Dermis microvascular lymphatic vessel endothelial cell (primary cell): ENCODE measurements at places on chromosomes 16 and 17. TPM values are rescaled to one million over a fixed set of nuclear protein-coding genes. Genes with fewer than 3 reads are reported as not detected.

GRCh38 chr17:17742133-17742621 lies 60.9 kb downstream of the RAI1 start:
- no peak for DNase-seq

DNA sequence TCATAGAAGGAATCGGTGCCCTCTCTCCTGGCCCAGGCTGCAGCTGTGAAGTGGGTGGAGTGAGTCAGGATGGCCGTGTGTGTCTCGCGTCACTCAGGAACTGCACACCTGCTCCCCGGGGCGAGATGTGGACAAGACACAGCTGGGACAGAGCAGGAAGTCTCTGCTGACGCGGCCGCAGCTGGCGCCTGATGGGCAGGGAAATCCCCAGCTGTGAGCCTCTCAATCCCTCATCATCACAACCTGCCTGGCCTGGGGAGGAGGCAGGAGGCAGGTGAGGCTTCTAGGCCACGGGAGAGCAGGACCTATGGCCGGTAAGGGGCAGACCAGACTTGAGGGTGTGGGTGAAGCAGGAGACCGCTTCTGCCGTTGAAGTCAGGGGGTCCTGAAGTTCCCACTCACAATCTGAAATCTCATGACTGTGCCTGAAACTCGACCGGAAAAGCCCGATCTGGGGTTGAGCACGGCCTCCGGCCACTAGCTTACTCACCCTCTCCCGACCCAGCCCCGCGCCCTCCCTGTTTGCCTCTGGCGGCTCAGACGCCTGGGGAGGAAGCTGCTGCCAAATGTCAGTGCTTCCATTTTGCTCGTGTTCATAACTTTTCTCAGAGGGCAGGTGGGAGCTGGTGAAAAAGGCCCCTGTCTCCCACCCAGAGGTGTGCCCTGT lies 1.1 kb upstream of the TRPV3 start:
- no peak for DNase-seq

GRCh38 chr16:85564277-85565051 lies 48.7 kb upstream of the GSE1 start:
- no peak for DNase-seq

TOX3 gene
- not detected in 2 replicates for total RNA-seq

DNAH3 gene
- total RNA-seq, result under 0.01 TPM in 1 of 2 replicates, not detected in the other
